HT-29 (cell line): ENCODE measurements at places on chromosomes 12 and 14. TPM values are rescaled to one million over a fixed set of nuclear protein-coding genes. Genes with fewer than 3 reads are reported as not detected.
A peak's percentile ranks its signal among the peaks of the same experiment; 100 is the strongest.

GRCh38 chr12:89884952-89885351 is 176.3 kb upstream of the ATP2B1 start:
- DNase-seq, result no peak

- DNase-seq, result peak; percentile 94
These were observed 738 bp upstream of the SETD1B start for GRCh38 chr12:121802843-121803698.

DNA sequence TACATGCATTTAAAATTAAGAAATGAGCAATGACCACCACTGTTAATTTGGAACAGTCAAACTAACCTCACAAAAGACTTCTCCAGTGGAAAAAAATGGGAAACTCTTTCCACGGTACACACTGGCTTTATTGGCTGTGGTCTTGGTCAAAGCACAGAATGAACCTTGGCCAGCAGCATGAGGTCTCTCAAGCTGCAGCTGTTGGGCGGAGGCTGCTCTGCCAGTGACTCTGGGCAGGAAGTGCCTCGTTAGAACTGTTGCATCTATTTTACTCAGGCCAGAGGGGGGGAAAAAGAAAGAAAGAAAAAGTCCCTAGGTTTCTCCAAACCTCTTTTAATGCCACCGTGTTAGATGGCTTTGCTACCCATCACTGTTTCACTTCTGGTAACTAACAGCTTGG is 279.8 kb upstream of the DIO2 start:
- peak; percentile 42 for DNase-seq

DNA sequence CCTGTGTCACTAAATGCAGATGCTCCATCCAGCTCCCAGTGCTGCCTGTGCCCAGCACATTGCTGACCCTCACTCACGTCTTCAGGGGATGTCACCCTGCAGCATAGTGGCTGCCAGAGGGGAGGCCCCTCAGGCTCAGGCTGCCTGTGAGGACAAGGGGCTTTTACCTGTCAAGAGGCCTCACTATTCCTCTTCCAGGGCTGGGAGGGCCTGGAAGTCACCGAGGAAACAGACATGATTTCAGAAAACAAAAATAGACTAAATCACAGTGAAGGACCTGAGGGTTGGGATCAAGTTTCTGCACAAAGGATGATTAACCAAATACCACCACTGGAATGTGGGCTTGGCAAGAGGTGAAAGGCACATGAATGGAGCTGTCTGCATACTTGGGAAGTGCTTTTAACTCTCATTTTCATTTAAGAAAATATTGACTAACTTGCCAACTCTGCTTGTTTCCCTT is 1202.3 kb downstream of the BCL11B start:
- no peak for DNase-seq

GRCh38 chr14:64069634-64070359 is 217.0 kb downstream of the SYNE2 start:
- no peak for DNase-seq

DNA sequence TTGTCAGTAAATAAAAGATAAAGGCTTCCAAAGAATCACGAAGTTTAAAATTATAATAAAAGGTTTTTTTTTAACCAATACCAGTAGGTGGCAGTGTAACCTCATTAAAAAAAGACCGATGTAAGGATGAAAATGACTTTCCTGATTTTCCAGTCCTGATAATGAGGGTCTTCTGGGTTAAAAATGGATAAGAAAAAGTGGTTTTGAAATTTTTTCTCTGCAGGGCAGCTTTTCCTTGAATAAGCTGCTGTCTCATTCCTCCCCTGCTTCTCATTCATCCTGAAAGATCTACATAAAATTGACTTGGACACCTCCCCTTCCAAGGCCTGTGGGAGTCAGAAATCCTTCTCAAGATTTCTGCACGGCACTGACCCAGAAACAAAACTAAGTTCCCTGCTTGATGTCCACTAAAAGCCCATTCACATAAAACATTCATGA is 58.9 kb upstream of the FBXO33 start:
- DNase-seq, result peak; percentile 36

GRCh38 chr14:97442363-97442762 is 645.2 kb downstream of the VRK1 start:
- DNase-seq, result no peak

DNA sequence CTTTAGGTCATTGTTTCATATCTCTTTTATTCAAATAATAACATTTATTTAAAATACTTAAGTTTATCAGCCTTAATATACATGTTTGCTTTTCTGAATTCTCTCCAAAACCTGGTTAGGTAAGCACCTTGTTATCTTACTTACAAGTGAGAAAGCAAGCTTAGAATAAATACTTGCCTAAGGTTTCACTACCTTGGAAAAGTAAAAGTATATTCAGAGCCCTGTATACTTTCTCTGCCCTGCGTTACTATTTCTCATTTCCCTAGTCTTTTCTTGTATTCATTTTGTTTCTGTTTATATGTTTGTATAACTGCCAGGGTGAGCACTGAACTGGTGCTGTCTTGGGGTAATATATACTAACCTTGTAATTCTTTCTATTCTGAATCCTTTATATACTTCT is 21.5 kb downstream of the METAP2 start:
- no peak for DNase-seq

KRT82 gene
- not detected in 2 replicates for total RNA-seq

ZFHX2 gene
- 0.58 TPM in 1 of 2 replicates, not detected in the other for total RNA-seq

GRCh38 chr12:750366-751191 is 1.8 kb upstream of the WNK1 start:
- peak; percentile 17 for DNase-seq

GRCh38 chr12:7609495-7609894 is 56.2 kb downstream of the APOBEC1 start:
- DNase-seq, result no peak

DNA sequence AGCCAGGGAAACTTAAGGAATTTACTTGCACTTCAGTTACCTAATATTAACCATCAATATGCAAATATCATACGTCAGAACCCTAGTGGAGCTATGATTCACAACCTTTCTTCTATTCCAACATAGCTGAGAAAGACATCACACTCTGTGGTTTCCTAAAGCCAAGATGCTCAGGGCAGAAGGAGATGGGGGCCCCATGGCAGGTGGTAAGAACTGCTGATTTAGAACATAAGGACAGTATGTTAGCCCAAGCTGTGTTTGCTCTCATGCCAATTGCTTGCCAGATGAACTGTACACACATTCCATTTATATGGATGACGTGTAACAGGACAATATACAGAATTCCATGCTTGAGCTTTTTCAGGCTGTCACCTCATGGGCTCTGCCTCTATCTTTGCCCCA is 34.6 kb downstream of the HECTD4 start:
- no peak for DNase-seq

DNA sequence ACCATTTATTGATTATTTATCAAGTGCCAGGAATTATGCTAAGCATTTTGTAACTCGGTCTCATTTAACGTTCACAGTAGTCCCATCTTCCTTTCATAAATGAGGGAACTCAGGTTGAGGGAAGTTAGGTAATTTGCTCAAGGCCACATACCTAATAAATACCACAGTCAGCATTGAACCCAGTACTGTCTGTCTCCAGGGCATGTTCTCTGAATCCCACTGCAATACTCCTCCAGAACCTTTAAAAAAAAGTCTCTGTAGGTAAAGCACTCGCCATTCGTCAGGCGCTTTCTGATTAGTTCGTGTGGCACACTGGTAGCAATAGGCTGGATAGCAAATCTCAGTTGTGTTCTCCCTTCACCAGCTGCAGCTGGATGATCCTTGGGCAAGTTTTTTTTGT is 14.3 kb downstream of the SLC17A8 start:
- no peak for DNase-seq

DNA sequence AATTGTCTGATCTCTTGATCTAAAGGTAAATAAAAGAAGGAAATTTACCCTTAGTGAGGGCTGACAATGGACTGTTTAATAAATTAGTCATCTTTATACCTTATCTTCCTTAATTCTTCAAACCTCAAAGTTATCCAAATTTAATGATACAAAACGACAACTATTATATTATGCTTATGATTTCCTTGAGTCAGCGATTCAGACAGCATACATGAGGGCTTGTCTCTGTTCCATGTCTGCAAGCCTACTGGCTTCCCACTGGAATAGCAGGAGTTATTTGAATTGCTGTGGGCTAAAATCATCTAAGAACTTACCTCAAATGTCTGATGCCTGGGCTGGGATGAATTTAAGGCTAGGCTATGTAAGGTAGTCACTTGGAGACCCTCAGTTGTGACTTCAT is 197.2 kb upstream of the MDGA2 start:
- no peak for DNase-seq

C1S gene
- total RNA-seq, result 0.56 and 1.1 TPM in 2 replicates

DNA sequence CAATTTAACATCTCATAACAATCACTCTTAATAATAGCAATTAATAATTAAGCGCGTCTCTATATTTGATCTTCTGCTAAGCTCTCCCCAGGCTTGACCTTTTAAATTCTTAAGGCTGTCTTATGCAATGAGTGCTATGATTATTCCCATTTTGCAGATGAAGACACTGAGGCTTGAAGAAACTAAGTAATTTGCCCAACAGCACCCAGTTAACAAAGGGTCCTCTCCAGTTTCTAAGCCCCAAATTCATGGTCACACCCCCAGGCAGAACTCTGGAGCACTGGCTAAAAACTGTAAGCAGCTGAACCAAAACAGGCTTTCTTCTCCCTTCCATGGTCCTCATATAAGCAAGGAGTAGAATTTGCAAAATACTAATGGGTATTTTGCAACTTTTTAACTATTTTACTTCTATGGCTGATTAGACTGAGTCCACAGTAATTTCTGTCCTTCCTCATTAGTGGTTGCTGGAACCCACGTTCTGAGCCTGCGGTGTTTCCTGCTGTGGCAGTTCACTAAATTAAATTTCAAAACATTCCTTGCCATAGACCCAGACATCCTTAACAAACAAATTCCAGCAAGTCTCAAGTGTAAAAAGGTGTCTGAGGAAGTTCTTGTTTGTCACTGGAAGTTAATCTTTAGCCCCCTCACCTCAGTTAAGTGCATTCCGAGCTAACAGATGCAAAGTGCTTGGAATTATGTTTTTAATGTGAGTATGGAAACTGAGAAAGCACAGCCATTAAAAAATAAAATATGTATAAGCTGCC is 76.5 kb downstream of the TMEM132D start:
- no peak for DNase-seq

GRCh38 chr12:12331896-12332295 is 18.1 kb downstream of the MANSC1 start:
- DNase-seq, result peak; percentile 79

GRCh38 chr12:120951-121350 is 54.4 kb downstream of the IQSEC3 start:
- DNase-seq, result no peak

- DNase-seq, result peak; percentile 63
These were observed 189.7 kb downstream of the EPS8 start for GRCh38 chr12:15599266-15600037.

GRCh38 chr14:54564071-54564867 is 2.7 kb upstream of the SAMD4A start:
- peak; percentile 54 for DNase-seq

METAP2 gene
- 38.8 and 45.6 TPM in 2 replicates for total RNA-seq

IAPP gene
- total RNA-seq, result not detected in 2 replicates

GRCh38 chr12:89863493-89863938 is 154.9 kb upstream of the ATP2B1 start:
- no peak for DNase-seq

EPYC gene
- total RNA-seq, result not detected in 2 replicates

COCH gene
- total RNA-seq, result 0.81 and 2.0 TPM in 2 replicates

- no peak for DNase-seq
These were observed 48.3 kb downstream of the RFX4 start for GRCh38 chr12:106631150-106631549.

GABARAPL1 gene
- 7.9 and 17.4 TPM in 2 replicates for total RNA-seq

DNA sequence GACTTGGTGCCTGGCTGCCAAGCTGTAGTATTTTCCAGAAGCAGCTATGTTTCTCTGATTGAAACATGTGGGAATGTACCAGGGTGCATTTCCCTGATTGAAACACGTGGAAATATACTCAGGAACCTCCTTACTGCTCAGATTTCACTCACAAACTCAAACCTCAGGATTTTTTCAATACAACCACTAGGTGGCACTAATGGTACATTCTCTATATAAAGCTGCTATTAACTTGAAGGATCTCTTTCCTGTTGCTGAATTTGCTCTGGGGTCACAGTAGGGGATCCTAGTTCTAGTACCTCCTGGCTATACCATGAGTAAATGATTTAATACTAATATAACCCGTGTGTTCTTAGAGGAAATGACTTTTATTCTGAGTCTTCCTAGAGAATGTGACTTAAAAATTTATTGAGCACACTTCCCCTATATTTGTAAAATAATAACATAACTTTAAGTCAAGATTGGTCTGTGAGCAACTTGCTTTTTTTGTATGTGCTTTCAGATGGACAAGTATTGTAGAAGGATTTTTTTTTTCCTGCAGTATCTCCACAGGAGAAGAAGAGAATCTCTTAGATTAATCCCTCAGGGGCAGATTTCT is 173.8 kb upstream of the MIS18BP1 start:
- peak; percentile 54 for DNase-seq

DNA sequence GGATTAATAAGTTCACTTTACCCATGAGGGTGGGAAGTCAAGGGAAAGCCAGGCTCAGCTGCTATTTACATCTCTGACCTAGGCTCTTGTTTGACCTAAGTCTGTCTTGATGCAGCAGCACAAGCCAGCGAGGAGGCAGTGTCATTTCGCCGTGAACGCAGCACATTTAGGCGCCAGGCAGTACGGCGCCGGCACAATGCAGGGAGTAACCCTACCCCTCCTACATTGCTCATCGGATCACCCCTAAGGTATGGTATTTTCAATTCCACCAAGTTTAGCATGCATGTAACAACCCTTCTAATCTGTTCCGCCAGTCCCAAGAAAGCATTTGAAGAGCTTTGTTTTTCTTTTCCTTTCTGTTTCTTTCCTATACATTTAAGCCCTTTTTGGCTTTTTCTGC is 81.2 kb downstream of the PCNX1 start:
- no peak for DNase-seq

- DNase-seq, result no peak
These were observed 10.1 kb downstream of the MVK start for GRCh38 chr12:109583733-109584132.

GRCh38 chr12:124543052-124543589 is 24.3 kb downstream of the NCOR2 start:
- peak; percentile 94 for DNase-seq

PTGER2 gene
- total RNA-seq, result not detected in 2 replicates

GRCh38 chr12:106774005-106774807 is at the start of gene RIC8B:
Gene RIC8B (plus strand): TSS chr12:106774682. CDS start chr12:106774746, 64 bp downstream.
- peak; percentile 98 for DNase-seq

- no peak for DNase-seq
These were observed 56.5 kb downstream of the SAMD4A start for GRCh38 chr14:54623279-54624004.
